ENCODE measurements at places on chromosomes 5 and 9.

DNA sequence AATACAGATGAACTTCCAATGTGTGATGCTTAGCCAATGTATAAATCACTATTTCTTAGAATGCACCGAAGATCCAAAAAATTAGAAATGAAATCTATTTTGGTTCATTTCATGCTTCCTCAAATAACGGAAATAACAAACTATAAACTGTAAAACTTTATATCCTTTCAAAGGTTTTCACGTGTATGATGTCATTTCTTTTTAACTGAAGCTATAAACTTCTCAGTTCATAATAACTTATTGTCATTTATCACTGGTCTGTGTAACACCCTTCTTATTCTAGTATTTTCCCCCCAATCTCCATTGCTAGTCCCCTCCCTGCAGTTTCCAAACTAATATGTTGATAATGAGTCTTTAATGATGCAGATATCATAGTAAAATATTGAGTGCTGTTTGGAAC is 36.4 kb downstream of the DMRT2 start:
- DNase-seq: no peak

GRCh38 chr5:94891565-94891964 is 273.1 kb downstream of the SLF1 start:
- DNase-seq: no peak

- no peak for DNase-seq
Measured at GRCh38 chr9:133964463-133964862, 27.7 kb downstream of the VAV2 start.

DNA sequence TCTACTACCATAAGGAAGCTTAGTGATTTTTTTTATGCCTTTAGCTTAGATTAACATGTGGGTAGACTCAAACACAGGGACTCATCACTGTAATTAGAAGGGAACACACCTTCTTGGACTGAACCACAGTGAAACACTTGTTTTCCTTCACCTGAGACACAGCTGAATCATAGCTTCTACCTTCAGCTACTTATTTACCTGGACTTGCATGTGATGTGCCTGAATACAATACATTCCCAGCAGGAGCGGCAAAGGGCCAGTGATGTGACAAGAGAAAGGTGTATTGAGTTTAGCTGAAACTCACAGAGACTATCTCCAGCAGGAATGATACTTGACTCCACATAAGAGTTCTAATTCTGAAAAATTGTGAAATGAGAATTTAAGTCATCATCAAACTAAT is 37.8 kb downstream of the GRAMD2B start:
- DNase-seq: peak; percentile 37

GRCh38 chr9:136881691-136882108 is 4.6 kb upstream of the TRAF2 start:
- DNase-seq: peak; percentile 72

GRCh38 chr5:32589416-32589815 is 4.1 kb downstream of the SUB1 start:
- no peak for DNase-seq

DNA sequence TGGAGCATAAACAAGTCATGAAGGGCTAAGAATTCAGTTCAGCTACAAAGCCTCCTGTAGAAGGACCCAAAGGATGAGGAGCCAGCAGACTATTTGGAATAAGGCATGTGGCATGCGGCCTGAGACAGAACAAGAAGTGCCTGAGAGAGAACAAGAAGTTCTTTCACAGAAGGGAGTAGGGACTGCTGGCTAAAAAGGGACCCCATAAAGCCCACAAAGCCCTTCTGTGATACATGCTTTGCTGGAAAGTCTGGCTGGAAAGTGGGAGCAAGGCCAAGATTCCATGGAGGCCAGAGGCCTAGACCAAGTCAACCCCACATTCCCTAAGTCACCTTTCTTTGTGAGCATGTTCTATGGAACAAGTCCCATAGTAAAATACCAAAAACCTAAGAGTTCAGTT is 35.9 kb upstream of the UBAP2 start:
- no peak for DNase-seq

DNA sequence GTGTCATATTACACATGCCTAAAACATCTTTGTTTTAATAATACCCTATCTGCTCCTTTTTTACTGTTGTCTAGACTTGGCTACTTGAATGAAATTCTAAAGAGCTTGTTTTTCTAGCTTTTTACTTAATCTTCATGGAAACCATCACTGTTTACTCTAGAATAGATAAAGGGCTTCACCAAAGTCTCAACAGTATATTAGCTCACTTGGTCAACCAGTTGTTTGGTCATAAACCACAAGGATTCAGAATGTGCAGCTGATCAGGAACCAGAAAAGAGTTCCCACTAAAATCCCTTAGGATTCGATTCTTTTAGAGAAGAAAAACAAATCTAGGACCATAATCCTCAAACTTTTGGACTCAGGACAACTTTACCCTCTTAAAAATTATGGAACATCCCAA is 38.0 kb downstream of the CDO1 start:
- peak; percentile 8 for DNase-seq

DNA sequence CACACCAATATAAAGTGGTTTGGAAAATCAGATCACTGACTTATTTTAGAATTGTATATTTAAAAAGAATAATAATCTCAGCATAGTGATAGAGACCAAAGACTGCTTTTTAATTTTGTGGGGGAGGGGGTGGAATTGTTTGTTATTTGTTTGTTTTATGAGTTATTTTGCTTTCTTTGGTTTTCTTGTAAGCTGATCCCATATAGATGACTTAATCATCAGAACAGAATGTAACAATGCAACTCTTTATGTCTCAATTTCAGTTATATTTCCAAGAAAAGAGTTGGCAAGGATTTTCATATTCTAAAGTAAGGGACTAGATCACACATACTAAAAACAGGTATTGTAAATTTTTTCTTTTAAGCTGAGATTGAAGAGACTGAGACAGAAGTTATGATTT is 984.9 kb downstream of the TLE4 start:
- DNase-seq: no peak

DNA sequence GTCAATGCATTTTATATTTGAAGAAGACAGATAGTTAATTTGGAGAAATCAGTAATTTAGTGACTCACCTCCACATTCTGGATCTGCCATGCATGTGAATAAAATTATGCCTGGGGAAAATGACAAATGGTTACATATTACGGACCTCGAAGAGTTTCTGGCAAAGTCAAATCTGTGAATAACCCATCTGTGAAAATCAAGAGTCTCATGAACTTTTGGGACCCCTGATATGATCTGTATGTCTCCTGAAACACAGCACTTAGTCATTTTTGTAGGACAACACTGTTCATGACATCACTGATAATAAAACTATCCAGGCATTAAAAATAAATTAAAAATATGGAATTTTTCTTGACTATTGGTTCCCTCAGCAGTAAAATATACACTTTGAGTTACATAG is 584.5 kb downstream of the TLE4 start:
- DNase-seq: no peak

- no peak for DNase-seq
Measured at GRCh38 chr5:6861036-6861435, 147.8 kb downstream of the TENT4A start.

GRCh38 chr5:16929831-16930230 is 6.3 kb downstream of the MYO10 start:
- DNase-seq: no peak

DNA sequence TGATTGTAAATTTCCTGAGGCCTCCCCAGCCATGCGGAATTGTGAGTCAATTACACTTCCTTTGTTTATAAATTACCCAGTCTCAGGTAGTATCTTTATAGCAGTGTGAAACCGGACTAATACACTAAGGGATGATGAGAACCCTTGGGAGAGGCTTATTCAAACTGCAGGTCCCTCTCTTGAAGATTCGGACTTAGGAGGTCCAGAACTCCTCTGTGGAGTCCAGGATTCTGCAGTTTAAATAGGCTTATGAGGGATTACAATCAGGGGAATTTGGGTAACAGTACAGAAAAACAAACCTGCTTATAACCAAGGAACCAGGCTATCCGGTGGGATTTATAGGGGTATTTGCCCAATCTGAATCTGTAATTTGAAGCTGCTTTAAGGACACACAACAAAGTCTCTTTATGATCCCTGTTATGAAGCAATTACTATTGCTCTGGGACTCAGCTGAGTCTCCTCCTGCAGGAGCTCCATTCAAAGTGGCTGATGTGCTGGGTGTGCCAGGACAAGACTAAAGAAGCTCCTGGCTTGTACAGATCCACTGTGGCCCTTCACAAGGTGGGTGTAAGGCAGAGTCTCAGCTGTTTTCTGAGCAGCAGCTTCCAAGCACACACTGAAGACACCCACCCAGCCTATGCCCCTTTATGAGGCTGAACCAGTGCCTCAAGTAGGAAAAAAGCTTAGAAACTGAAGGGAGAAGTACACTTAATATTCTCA is 41.8 kb upstream of the LHFPL2 start:
- no peak for DNase-seq

DNA sequence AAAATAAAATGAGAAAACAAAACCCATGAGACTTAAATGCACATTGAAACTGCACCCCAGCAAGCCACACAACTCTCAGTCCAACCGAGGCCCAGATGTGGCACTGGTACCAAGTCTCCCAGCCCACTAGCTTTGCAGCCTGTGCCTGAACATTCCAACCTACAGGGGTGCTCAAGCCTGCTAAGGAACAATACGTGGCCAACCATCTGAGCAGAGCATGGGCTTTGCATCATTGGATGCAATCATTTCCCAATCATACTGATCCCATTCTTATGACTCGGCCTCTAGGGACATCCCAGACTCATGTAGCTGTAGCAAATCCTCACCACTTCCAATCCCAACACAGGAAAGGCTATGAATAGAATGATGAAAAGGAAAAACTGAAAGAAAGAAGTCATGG is 297.2 kb downstream of the SPOCK1 start:
- no peak for DNase-seq

DNA sequence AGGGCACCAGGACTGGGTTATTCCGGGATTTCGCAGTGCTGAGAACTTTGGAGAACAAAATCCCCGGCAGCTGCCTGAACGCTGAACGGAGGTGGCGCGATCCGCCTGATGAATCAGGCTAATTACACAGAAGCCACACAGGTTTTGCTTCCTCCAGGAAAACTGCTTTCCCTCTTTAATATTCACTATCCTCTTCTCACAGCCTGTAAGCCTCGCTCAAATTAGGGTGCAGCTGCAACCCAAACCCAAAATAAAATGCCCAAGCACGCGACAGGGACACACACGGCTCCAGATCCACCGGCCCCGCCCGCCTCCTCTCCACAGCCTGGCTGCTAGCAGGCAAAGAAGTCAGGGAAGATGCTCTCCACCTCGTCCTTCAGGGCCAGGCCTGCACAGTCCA is 6.0 kb downstream of the SOHLH1 start:
- no peak for DNase-seq

DNA sequence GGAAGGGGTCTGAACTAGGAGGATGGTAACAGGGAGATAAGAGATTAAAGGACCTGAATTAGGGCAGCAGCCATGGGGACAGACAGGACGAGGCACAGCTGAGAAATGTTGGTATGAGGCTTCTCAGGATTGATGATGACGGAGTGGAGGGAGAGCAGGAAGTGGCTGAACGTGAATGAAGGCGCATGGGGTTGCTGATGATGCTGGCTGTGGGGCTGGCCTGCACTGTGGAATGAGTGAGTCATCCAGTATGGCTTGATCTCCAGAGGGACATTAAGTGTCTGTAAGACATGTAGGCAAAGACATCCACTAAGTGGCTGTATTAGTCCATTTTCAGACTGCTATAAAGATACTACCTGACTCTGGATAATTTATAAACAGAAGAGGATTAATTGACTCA is 256.4 kb downstream of the ICE1 start:
- no peak for DNase-seq

- no peak for DNase-seq
Measured at GRCh38 chr5:139739150-139739974, 56.2 kb upstream of the PSD2 start.

DNA sequence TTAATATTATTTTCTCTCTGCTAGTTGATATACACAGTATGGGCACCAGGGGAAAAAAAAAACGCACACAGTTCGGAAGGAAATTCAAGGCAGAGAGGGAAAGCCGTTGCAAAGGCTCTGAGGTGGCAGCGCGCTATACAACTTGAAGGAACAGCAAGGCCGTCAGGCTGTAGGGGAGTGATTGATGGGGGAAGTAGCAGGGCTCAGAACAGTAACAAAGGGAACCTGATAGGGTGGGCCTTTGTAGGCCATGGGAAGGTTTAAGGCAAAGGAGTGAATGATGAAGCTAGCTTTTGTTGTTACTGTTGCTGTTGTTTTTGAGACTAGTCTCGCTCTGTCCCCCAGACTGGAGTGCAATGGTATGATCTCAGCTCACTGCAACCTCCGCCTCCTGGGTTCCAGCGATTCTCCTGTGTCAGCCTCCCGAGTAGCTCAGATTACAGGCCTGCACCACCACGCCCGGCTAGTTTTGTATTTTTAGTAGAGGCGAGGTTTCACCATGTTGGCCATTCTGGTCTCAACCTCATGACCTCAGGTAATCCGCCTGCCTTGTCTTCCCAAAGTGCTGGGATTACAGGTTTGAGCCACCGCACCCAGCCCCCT is 27.0 kb downstream of the AQP7 start:
- no peak for DNase-seq

DNA sequence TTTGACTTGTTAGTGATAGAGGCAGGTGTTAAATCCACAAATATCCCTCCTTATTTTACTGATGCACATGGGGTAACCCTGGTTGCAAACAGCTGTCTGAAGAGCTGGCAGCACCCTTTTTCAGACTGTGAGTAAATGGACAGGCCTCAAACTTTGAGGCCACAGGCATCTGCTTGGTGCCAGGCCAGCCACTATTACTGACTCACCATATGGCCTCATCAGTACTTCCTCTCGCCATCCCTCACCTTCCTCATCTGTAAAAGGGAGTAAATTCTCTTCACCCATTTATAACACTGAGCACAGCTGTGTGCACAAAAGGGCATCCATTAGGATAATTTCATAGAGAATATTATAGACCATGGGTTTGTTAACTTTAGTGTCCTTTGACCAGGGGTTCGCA is 11.9 kb upstream of the TNIP1 start:
- no peak for DNase-seq

- no peak for DNase-seq
Measured at GRCh38 chr9:137448602-137448962, 7.4 kb upstream of the ENTPD8 start.

GRCh38 chr5:94689908-94690307 is 71.4 kb downstream of the SLF1 start:
- DNase-seq: no peak

GRCh38 chr9:4371108-4371507 is 71.2 kb upstream of the GLIS3 start:
- DNase-seq: peak; percentile 9

Data from DMS53 (cell line).